ENCODE measurements at places on chromosomes 2 and 18.

GRCh38 chr2:10457846-10458598 lies 9.9 kb upstream of the ODC1 start:
- DNase-seq: no peak

DNA sequence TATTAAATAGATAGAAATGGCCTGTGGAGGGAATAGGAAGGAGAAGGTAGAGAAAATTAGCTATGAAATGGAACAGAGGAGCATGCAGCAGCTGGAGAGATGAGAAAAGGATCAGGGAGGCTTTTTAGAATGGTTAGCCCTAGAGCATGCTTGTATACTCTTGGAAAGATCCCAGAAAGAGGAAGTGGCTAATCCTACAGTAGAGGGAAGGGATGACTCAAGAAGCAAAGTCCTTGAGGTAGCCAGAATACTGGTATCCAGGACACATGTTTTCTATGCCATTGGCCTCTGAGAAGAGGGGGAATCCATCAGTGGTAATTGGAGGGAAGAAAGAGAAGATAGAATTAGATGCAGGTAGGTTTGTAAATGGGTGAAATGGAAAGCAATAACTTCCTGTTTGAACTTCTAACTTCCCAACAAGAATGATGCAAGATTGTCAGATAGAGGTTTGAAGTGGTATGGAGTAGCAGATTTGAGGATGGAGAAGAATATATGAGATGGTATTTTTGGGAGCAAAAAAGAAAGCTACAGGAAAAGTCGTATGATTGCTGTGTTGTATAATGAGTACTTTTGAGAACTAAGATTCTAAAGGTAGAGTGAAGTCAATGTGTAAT lies 17.1 kb upstream of the OSBPL6 start:
- no peak for DNase-seq

- DNase-seq: no peak
Measured at GRCh38 chr2:160269365-160269764, 69.3 kb upstream of the ITGB6 start.

- no peak for DNase-seq
Measured at GRCh38 chr2:138779406-138779780, 797 bp downstream of the NXPH2 start.

GRCh38 chr2:71688530-71688929 lies 235.2 kb downstream of the DYSF start:
- no peak for DNase-seq

- DNase-seq: no peak
Measured at GRCh38 chr2:43341959-43342757, 115.8 kb upstream of the ZFP36L2 start.

- no peak for DNase-seq
Measured at GRCh38 chr2:180907731-180908130, 72.7 kb upstream of the UBE2E3 start.

DNA sequence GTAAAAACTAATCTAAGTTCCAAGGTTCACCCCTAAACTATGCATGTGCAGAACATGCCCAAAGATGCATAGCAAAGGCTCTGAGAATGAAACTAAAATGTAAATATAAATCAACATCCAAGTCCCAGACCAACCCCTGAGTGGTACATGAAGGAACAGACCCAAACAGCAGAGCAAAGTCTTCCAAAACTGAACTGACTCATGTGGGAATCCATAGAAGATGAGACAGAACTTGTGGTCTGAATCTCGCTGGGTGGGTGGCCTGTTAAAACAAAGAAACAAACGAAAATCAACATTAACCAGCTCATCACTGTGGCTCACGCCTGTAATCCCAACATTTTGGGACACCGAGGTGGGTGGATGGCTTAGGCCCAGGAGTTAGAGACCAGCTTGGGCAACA lies 29.5 kb upstream of the ATRAID start:
- no peak for DNase-seq

DNA sequence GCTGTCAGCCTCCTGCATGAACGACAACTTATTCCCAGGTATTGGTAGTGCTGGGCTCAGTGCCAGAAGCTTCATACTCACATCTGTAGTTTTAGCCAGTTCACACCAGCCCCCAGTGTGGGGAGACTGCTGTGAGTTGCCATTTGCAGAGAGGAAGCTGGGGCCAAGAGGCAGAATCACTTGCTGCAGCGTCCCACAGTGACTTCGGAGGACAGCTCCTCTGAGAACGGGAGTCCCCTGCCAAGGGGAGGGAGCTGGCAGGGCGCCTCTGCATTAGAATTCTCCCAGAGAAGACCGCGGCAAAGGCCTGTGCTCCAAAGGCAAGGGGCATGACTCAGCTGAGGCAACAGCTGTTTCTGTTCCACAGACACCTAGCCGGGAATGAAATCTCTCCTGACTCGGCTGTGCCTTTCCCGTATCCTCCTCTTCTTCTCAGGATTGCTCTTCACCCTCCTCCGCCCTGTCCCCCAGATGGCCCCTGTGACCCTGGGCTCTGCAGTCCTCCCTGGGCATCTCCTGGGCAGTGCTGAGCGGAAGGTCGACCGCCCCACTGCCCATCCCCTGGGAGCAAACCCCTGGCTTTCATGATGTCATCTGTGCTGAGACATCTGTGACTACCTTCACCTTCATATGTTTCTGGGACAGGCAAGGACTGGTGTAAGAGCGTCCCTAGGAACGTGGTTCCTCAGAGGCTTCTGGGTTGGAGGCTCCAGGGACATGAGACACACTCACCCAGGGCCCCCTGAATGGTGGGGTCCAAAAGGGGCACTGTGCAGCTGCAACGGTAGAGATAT lies 18.0 kb downstream of the MAL start:
- no peak for DNase-seq

DNA sequence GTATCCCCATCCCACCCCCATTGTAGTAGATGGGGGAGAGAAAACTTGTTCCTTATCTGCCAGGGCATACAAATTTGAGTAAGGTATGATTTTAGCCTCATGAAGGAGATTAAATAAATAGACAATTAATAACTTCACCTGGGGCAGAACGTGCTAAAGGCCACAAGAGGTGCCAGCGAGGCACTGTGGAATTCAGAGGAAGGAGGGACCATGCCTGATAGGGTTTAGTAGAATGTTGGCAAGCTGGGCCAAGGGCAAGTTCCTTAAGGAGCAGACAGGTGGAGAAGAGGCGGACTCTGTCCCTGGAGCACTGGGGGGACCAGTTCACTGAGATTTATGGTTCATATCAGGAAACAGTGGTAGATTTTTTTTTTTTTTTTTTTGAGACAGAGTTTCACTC lies 22.5 kb downstream of the STAMBP start:
- DNase-seq: no peak

DNA sequence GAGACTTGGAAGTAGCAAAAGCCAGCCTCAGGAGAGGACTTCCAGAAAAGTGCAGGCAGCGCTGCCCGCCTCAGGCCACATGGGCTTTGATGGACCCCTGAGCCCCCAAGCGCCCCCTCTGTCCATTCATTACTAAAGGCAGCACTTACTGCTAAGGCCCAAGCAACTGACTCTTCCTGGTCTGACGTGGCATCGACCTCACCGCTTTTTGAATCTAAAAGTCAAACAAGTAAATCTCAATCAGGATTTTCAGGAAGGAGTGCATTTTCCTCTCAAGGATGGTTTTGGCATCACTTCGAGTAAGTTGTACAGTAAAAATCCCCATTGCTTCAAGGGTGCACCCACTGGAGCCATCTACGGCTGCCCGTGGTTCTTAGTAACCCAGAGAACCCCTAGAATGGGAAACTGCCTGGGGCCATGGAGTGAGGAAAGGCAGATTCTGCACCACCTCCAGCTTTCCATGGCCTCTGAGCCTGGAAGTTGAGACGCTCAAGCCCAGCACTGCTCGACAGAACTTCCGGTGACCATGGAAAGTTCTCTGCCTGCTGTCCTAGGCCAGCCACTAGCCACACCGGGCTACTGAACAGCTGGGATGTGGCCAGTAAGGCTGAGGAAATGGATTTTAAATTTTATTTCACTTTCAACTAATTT lies 7.0 kb downstream of the HJURP start:
- no peak for DNase-seq

GRCh38 chr18:69647702-69648101 lies 247.0 kb downstream of the DOK6 start:
- DNase-seq: no peak

DNA sequence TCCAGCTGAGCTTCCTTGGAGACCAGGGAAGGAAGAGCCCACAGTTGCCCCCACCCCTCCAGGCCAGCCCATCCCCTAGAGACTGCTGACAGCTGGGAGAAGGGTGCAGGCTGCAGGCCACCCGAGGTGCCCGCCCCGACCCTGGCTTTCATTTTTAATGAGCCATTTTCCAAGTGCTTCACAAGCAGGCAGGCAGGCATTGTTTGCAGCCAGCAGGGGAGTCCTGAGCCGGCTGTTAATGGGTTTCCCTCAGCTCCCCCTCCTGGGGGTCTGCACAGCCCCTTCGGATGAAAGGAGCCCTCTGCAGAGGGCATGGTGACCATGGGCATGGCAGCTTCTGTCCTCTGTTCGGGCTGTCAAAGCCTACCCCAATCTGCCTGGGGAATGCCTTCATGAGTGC lies 94.5 kb downstream of the ZBTB7C start:
- DNase-seq: no peak

- no peak for DNase-seq
Measured at GRCh38 chr2:48176876-48177275, 270.6 kb upstream of the FBXO11 start.

GRCh38 chr18:11305507-11305906 lies 156.1 kb upstream of the PIEZO2 start:
- DNase-seq: no peak

DNA sequence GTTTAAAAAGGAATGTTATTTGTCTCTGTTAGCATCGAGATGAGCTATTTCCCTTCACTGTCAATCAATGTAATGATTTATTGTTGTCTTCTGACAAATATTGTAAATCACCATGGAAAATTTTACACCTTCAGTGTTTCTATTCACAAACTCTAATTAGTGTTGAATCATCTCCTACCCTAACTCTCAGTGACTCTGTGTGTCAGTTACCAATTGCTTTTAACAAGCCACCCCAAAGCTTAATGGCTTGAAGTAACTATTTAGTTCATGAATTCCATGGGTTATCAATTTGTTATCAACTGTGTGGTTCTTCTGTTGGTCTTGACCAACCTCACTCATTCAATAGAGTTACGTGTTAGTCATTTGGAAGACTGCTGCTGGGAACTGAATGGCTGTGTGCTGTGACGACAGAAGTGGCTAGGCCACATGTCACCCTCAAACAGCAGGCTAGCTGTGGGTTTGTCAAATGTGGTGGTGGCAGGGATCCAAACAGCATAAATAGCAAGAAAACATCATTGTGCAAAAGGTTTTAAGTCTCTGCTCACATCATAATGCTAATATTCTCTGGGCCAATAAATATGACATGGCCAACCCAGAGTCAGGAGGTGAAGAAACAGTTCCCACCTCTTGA lies 910.8 kb upstream of the CDH2 start:
- no peak for DNase-seq

DNA sequence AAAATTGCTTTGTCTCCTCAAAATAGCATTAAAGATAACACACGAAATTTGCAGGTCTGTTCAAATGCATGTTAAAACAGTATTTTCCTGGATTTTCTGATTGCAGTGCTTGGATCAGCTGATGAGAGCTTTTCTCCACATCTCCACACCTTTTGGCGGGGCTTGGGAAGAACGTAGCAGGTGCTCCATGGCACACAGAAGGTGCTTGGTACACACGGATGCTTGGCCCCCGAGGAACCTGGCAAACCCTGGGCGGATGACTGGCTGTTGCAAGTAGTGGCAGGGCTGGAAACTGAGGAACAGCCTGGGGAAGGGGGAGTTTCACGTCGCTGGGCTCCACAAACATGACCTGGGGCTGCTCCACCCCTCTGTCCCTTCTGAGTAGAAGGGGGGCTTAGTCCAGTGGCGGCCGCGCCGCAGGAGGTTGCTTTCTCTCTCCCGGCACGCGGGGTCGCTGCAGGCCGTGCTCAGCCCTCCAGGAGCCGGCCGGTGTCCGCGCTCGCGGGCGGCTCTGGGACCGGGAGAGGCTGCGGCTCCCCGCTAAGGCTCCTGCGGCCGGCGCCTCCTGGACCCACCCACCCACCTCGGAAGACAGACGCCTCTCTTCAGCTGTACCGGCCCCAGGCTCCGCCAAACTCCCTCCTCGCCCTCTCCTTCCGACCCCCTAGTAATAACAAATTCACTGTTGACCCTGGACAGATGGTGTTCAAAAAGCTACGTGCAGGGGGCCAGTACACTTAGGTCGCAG lies 69.3 kb downstream of the MARCO start:
- no peak for DNase-seq

DNA sequence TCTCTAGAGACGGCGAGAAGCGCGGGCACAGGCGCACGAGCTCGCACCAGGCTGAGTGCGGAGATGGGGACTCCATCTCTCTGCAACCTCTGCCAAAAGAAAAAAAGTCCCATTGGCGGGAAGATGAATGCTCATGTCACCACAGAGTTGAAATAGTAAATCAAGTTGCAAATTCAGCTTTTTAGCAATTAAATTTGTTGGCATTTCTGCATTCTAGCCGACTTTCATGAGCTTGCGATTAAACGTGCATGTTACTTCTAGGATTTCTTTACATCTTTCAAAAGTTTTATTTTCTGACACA lies 588 bp downstream of the CHAC2 start:
- DNase-seq: no peak

- DNase-seq: no peak
Measured at GRCh38 chr2:55743583-55743982, 49.9 kb upstream of the PNPT1 start.

GRCh38 chr18:48566589-48566988 lies 27.8 kb downstream of the CTIF start:
- DNase-seq: no peak

GRCh38 chr18:51257150-51257549 lies 59.7 kb upstream of the MEX3C start:
- no peak for DNase-seq

- DNase-seq: no peak
Measured at GRCh38 chr2:45273412-45274249, 264.4 kb upstream of the SIX2 start.

DNA sequence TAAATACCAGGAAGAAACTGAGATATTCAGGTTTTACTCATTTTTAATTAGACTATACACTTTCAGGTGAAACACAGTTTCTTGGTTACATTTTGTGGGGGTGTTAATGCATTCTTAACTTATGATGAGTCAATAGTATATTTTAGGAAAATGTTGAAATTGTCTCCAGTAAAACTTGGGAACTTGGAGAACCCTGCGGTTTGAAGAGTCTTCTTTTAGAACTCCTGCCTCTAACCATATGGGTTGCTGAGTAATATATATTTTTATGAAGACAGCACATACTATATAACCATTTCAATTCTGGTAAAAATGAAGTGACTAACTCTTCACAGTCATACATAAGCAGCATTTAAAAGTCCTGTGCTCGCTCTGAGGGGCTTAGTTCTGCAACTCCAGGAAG lies 308.2 kb upstream of the LRATD1 start:
- DNase-seq: no peak

DNA sequence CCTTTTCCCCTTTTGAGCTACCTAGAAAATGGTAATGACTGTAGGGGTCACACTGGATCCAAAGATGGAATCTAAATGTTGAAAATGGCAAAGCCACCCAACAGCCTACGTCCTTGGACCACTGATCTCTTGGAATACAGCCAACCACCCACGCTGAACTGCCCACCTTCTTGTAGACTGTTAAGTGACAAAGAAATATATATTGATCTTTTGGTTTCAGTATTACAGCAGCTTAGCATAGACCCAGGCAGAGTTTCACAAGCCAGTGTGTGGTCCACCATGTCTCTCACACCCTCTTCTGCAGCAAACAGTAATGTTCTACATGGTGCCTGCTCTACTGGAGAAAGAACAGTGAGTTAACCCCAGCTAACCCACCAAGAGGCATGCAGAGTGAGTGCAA lies 20.2 kb downstream of the CACNB4 start:
- DNase-seq: no peak
